ENCODE measurements at places on chromosomes 5 and 9. TPM values are rescaled to one million over a fixed set of nuclear protein-coding genes. Genes with fewer than 3 reads are reported as not detected.

PFN3 gene
- not detected for total RNA-seq

GRCh38 chr9:124829334-124829669, 24.0 kb upstream of the WDR38 start:
- H3K4me1 ChIP-seq, result no peaks in the 10 kb centered on the region
- H3K4me3 ChIP-seq, result no peak overlapping the region
- no peak overlapping the region for H3K27ac ChIP-seq
- DNase-seq, result no peak
- no peaks in the 10 kb centered on the region for H3K27me3 ChIP-seq

GPR150 gene
- total RNA-seq, result not detected

DNA sequence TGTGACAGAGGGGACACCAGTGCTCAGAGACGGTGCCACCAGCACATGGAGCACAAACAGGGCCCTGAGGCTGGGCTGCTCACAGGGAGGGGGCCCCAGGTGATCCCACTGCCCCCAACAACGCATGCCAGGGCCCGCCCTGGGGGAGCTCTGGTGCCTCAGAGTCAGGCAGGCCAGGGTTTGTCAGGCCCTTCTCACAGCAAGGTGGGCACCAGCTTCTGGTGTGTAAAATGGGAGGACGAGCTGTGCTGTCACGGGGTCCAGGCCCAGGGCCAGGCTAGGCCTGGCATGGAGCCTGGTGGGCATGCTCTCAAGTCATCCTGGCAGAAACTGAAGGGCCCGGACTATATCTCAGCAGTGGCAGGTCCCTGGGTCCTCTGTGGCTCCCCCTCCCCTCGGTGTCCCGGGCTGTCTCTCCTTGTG, 34.5 kb downstream of the PRRT1B start:
- H3K4me1 ChIP-seq, result peaks cover 17% of the 10 kb centered on the region
- no peaks in the 10 kb centered on the region for H3K27me3 ChIP-seq
- no peak overlapping the region for H3K4me3 ChIP-seq
- no peak overlapping the region for H3K27ac ChIP-seq
- H3K36me3 ChIP-seq, result no peaks in the 10 kb centered on the region

DNA sequence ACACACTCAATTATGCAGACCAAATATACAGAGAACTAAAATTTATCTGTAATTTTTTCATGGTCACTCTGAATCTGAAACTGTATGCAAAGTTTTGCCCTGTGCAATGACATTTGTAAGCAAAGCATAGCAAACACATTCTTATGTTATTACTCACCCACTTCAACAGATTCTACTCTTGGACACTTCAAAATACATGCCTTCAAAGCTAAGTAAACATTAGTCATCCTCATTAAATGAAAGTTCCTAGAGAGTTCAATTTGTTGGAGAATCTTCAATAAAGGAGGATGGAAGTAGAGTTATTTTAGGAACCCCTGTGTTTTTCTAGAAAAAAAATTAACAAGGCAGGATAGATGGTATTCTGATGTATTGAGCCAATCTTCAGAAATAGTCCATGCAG, 639.7 kb upstream of the C9orf72 start:
- H3K4me3 ChIP-seq, result no peak overlapping the region
- H3K36me3 ChIP-seq, result no peaks in the 10 kb centered on the region
- no peak for DNase-seq
- no peak overlapping the region for H3K27ac ChIP-seq

SIMC1 gene
- 84.2 TPM for total RNA-seq

Measured in Peyer's patch (tissue), 4 donors.